ENCODE measurements at places on chromosomes 3 and 15. TPM values are rescaled to one million over a fixed set of nuclear protein-coding genes. Genes with fewer than 3 reads are reported as not detected.

The CTDSPL2 gene
- 21.1 TPM for total RNA-seq

DNA sequence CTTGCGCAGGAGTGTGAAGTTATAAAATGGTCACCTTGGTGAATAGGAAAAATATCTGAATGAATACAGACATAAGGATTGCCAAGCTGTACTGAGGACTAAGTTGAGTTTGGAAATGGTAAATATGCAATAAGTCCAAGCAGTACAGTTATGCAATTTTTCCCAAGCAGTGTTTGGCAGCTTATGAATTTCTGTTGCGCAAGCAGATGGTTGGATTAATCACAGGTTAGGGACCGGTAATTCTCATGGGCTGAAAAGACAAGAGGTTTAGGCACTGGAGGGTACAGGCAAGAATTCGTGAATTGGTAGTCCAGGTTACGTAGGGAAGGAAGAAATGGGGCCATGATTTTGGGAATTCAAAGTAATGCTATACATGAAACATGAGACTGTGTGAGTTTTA lies 210.3 kb downstream of the RAP2B start:
- peak; percentile 57 for ATAC-seq

DNA sequence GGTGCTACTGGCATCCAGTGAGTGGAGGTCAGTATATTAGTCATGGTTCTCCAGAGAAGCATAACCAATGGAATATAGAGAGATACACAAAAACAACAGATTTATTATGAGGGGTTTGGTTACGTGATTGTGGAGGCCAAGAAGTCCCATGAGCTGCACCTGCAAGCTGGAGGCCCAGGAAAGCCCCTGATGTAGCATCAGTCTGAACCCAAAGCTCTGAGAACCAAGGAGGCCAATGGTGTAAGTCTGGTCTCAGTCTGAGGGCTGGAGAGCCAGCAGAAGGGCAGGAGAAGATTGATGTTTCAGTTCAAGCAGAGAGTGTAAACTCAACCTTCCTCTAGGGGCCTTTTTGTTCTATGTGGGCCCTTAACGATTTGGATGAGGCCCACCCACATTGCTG lies 144.1 kb downstream of the KLF13 start:
- ATAC-seq: no peak

GRCh38 chr3:65330072-65330471 lies 642.3 kb upstream of the ADAMTS9 start:
- peak; percentile 55 for ATAC-seq

The DAPK2 gene
- 4.1 TPM for total RNA-seq

DNA sequence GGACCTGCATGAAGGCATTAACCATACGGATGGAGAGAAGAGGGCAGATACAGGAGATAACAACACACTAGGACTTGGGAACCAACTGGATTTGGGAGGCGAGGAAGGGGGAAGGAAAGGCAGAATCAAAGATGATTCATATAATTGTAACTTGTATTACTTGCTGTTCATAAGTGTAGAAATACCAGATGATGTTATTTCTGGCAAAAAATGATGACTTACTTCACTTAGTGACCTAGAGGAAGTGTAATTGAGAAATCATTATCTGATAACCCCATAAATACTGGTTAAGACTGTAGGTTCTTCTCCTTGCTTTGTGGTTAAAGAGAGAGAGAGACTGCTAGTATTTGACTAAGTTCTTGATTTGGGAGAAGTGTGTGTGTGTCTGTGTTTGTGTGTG lies 50.5 kb upstream of the GK5 start:
- no peak for ATAC-seq

GRCh38 chr15:41790756-41791546 lies 16.7 kb downstream of the MAPKBP1 start:
- no peak for ATAC-seq

GRCh38 chr3:53885239-53885638 lies 3.3 kb upstream of the ACTR8 start:
- no peak for ATAC-seq

DNA sequence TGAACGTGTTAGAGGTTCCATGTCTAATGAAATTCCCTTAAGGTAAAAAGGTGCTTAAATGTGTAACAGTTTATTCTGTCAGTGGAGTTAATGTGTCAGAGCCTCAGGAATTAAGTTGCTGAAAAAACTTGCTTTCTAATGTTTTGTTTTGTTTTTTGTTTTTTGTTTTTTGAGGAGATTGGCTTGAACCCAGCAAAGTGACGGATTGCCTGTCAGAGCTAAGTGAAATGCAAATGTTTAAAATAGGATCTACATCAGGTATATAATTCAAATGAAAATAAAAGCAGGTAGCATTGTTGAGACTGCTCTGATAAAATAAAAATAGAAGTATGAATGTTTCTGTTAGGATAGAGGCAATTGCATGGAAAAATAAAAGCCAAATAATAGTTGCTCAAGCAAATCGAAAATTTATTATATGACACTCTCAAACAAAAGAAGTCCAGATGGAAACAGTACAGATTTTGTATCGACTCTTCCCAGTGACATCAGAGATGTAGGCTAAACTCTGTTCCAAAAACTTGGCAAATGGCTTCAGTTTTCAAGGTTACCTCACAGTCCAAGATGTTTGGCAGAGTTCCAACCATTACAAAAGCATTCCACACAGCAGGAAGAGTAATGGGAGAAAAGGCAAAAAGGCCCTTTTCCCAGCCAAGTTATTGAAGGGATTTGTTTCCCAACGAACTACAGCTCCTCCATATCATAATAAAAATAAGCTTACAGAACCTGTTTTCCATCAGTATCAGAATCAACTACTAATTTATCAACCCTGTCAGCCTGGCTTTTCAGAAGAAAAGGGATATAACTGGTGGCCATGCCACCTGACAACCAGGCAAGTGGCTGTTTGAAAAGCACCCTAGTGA lies 291.0 kb downstream of the TBL1XR1 start:
- ATAC-seq: no peak

DNA sequence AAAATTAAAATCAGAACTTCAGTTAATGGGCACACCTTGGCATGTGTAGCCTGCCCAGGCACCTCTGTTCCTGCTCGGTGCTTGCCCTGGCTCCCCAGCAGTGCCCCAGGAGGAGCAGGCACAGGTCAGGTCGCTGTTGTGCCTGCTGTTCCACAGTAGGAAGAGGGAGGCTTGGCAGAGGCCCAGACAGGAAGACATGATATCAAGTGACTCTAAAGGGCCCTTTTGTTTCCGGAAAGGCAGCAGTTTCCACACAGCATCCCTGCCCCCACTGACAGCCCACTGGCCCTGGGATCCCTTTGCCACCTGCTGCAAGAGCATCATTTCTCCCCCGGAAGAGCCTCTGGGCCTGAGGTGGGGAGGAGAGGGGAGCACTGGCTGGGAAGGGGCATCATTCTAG lies 40.5 kb upstream of the HES1 start:
- no peak for ATAC-seq

DNA sequence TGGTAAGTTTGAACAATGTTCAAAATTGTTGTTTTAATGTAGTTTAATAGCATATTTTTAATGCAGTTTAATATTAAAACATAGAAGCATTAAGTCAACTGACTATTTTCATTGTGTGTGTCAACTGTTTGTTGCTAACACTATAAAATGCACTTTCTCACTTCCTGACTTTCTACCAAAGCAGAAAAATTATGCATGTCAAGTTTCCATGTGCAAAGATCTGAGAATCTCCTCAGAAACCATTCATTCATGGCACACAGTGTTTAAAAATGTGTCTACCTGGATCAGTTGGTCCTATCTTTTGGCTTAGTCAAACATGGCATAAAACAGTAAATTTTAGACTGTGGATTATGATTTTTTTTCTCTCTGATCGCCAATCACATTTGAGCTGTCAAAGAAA lies 156.0 kb downstream of the PLD1 start:
- ATAC-seq: no peak

- ATAC-seq: no peak
Observed at GRCh38 chr3:45477041-45477725, 88.8 kb downstream of the LARS2 start.

GRCh38 chr15:58565619-58566018 lies 133.8 kb downstream of the LIPC start:
- peak; percentile 50 for ATAC-seq

The CFAP100 gene
- total RNA-seq: 0.22 TPM

The CIDEC gene
- total RNA-seq: not detected

- no peak for ATAC-seq
Observed at GRCh38 chr15:101444807-101445508, 44.5 kb downstream of the PCSK6 start.

- ATAC-seq: no peak
Observed at GRCh38 chr15:98953000-98953787, 54.4 kb downstream of the PGPEP1L start.

- ATAC-seq: peak; percentile 45
Observed at GRCh38 chr15:76866716-76867321, 38.3 kb downstream of the SCAPER start.

The KBTBD12 gene
- total RNA-seq: 0.23 TPM

GRCh38 chr3:14876921-14877333 lies 58.2 kb downstream of the FGD5 start:
- ATAC-seq: peak; percentile 58

DNA sequence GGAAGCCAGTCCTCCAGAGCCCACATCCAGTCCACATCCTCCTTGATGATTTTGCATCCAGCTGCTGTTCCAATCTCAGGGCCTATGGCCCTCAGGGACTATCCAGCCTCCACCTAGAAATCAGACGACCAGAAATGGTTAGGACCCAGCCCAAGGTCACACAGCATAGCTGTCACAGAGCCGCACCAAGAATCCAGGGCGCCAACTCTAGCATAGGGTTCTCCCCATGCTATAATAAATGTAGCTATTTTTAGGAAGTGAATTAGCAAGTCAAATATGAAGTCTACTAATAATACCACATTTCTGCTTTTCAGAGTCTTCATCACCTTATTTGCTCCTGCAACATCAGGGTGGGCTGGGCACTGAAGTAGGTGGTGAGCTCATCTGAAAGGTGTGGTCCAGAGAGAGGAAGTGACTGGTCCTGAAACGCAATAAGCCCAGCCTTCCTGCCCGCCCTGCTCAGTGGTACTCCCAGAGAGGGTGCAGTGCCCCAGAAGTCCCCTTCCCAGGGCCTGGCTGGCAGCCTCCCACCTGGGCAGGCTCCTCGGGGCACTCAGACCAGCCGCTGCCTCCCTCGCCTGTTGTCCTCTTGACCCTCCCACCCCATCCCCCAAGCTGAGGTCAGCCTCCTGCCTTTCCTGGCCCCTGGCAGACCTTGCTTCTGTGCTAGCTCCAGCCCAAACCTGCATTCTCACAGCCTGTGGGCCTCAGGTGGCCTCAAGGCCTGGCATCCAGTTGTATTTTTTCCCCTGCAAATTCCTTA lies 17.6 kb upstream of the CYP11A1 start:
- peak; percentile 71 for ATAC-seq

The GOLIM4 gene
- total RNA-seq: 167 TPM

DNA sequence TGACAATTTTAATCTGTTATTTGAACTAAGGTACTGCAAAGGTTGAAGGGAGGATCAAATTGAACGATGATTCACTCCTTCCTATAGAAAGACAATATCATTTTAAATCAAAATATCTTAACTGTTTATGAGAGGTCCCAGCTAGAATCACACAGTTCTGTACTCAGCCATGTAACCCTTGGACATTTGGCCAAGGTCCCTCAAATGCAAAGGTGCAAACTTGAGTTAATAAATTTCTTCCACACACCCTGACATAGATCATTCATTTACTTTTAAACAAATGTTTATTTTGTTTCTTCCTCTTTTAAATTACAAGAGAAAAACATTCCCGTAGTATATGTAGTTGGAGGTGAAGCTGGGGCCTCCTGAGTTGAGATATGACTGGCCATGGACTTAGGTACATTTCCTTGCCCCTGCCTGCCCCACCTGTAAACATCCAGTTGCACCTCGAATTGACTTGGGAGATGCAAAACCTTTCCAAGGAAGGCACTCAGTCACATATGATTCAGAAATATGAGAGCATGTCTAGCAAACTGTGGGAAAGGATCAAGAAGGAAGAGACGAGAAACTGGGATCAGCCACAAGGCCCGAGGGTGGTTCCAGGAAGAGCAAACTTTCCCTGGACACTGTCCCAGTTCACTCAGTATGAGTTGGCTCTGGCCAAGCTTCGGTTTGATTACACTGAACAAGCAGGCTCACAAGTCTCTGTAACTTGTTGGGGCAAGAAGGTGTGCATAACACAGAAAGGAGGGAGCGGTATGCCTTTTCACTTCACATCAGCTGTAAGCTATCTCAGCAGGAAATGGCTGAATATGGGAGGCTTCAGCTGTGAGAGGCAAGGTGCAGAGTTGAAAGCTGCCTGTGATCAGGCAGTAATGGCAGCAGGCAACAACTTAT lies 6.7 kb downstream of the TNFSF10 start:
- peak; percentile 83 for ATAC-seq

The RETNLB gene
- not detected for total RNA-seq

DNA sequence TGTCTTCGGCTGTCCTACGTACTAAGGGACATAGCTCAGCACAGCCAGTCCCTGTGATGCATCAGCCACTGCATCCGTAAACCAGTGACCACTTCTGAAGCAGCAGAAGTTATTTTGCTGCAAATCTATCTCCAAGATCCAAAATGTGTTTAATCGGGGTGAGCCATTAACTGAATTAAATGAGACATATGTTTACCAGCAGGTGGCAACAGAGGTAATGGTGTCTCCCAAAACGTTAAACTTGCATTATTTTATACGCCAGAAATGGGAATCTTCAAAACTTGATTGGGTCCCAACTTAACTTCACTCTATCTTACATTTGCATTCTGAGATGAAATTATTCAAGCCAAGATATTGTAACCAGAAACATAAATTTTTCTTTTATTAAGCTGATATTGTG lies 75.3 kb upstream of the BOC start:
- no peak for ATAC-seq

The GHRL gene
- 1.7 TPM for total RNA-seq

DNA sequence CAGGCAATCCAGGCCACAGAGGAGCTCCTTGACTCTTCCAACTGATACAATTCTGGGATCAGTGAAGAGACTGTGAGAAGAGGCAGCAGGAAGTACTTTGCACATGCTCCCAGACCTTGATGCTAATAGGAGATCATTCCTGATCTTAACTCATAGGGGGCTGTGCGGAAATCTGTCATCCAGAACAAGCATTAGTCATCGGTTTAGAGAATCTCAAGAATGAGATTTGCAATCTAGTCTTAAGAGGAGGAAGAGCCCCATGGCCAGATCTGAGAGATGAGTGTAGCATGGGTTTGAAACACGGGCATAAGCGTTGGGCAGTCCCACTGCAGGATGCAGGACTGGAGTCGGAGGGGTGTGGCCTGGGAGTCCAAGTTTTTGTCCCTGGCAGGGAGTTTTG lies 1081.1 kb downstream of the NAALADL2 start:
- no peak for ATAC-seq

DNA sequence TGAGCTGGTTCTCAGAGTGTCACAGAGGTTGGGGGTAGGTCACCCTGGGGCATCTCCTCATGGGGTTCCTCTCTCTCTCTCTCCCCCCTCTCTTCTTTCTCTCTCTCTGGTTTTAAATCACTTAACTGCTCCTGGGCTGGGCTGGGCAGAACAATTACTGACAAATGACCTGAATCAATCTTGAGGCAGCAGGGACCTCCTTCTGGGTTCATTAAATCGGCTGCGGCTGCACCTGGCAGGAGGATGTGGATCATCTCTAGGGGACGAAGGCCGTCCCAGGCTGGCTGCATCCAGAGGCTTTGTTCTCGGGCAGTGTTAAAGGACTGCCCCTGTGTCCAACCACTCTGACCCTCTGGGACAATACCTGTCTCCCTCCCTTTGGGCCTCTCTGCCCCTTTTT lies 143.1 kb downstream of the TLE3 start:
- no peak for ATAC-seq
